NCI-H524 treated with DMSO at 0.1 percent for 48 hours (cell line): ENCODE measurements at places on chromosomes 5 and 9.

DNA sequence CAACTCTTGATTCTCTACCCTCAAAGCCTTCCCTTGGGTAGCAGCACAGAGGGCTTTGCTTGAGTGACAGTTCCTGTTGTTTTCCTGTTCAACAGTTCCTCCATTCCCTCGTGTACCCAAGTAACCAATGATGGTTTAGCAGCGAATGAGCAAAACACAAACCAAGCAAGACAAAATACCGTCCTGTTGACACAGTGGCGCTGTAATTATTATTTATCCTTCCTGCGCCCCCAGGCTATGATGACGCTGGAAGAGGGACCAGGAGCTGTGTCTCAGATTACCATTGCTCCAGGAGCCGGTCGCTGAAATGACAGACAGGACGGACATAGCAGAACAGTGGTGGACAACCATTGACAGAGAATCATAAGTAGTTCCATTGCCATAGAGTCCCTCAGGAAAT, 154.8 kb downstream of the GADD45G start:
- no peak for DNase-seq

DNA sequence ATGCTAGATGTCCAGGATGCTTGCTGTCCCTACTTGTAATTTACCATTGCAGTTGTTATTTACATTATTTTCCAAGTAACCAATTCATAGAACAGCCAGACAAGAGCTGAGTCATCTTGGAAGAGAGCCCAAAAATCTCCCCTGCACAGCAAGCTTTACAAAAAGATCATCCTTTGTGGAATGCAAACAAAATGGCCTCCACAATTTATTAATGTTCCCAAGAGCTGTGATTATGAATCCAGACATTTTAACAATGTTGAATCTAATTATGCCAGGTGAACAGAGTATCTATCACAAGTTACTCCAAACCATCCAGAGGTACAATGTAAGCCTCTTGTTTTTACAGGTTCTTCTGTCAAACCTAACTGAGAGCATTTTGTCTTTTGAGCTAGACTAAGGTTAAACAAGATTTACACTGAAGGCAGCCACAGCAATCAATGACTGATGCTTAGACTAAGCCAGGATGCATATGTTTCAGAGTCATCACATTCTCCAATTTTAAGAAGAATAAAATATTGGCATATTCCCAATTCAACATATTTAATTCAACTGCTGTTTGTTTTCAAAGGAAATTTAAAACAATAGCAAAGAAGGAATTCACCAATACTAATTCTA, 95.3 kb upstream of the SLC12A2 start:
- DNase-seq = no peak

DNA sequence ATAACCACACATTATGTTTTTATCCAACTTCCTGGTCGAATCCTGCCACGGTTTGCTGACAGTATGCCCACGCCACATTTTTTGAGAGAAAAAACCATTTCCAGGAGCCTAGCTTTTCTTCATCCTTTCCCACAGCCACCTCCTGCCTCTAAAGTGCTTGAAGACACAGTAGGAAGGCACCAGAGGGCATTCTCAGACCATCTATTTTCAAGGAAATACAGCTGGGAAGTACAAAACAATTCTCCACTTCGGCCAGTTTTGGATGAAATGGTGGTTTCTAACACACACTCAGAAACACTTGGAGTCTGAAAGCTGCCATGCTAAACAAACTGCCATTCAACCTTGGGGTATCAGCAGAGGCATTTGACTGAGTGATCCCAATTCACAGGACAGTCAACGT, 86.3 kb upstream of the RPS23 start:
- no peak for DNase-seq

GRCh38 chr5:14953075-14953607, 81.6 kb upstream of the ANKH start:
- no peak for DNase-seq

DNA sequence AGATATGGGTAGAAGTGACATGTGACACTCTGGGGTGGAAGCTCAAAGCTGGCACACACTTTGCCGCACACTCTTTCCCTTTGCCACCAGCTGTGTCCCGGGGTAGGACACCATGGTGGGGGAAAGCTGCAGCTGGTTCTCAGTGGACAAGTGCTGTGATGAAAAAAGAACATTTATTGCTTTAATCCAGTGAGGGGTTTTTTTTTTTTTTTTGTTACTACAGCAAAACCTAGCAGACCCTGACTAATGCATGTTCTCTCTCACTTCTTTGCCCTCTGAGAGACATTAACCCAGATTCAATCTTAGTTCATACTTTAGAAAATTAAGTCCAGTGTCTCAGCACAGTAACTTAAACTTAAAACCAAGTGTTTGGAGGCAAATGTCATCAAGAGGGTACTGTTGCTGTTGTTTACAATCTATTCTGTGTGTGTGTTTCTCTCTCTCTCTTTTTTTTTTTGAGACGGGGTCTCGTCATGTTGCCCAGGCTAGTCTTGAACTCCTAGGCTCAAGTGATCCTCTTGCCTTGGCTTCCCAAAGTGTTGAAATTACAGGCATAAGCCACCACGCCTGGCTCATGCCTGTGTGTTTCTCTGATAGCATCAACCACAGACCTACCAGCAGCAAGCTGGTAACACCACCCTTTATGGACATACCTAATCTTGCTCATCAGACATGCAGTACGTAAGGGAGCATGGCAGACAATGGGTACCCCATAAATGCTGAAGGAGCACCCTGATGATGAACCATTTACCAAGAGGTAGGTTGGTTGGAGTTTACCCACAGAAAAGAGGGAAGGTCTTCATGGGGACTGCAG, 84.7 kb upstream of the TBC1D2 start:
- no peak for DNase-seq
